ENCODE measurements at places on chromosomes 6 and 20.

GRCh38 chr20:41854765-41855164, 236.6 kb upstream of the CHD6 start:
- DNase-seq: no peak

- no peak for DNase-seq
Observed at GRCh38 chr6:8814440-8815000, 379.2 kb upstream of the SLC35B3 start.

GRCh38 chr6:139044250-139044649, 15.7 kb downstream of the ABRACL start:
- no peak for DNase-seq

- no peak for DNase-seq
Observed at GRCh38 chr20:62806383-62807050, 1.9 kb downstream of the OGFR start.

DNA sequence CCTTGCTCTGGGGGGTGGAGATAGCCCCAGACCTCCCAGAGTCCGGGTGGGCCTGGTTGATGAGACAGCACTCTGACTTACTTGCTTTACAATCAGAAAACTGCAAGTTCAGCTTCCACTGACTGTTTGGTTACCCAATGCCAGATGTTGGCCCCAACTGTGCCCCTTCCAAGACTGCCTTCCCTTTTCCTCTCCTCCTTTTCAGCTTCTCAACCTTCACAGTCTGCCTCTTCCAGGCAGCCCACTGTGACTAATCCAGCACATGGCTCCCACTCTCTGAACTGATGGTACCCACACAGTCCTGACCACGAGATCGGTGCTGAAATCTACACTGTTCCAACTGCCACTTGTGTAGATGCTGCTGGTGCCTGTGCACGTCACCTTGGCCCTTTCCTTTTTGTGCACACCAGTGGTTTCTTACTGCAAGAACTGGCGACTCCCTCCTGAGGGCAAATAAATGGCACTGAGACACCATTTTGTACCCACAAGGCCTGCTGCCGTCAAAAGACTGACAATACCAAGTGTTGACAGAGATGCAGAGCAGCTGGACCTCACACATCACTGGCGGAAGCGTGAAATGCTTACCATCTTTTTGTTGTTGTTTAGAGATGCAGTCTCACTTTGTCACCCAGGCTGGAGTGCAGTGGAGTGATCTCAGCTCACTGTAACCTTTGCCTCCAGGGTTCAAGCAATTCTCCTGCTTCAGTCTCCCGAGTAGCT, 1.8 kb upstream of the ARFGAP1 start:
- DNase-seq: no peak

DNA sequence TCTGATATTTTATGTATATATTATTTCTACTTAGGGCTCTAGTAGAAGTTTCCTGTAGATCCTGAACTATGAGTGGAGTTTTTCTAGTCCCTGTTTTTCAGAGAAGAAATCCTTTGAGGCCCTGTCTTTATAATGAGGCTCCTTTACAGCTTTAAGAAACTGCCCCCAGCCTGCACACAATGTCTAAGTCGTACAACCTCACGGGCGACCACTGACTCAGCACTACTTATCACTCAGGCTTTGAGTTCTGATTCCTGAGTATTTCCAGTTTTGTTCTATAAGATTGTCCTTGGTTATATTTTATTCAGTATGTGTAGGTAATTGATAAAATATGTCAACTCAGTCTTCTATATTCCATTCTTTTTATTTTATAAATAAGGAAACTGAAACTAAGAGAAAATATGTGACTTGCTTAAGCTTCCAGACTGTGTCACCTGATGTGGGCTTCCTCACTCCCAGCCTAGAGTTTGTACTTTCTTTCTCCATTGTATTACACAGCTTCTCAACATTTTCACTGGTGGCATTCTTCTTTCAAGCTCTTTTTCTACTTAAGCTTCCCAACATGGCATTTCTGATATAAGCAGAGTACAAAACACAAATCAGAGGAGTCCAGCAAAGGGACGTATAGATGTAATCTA, 167.0 kb downstream of the TBX18 start:
- DNase-seq: peak; percentile 39

DNA sequence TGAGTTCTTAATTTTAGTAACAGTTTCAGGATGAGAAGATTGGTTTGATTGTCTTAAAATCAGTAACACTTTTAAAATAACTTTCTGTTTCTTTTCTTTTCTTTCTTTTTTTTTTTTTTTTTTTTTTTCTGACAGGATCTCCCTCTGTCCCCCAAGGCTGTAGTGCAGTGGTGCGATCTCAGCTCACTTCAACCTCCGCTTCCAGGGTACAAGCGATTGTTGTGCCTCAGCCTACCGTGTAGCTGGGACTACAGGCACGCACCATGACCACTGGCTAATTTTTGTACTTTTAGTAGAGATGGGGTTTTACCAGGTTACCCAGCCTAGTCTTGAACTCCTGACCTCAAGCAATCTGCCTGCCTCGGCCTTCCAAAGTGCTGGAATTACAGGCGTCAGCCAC, 33.7 kb upstream of the KCNQ5 start:
- no peak for DNase-seq

- no peak for DNase-seq
Observed at GRCh38 chr20:53161473-53161872, 189.3 kb downstream of the TSHZ2 start.

DNA sequence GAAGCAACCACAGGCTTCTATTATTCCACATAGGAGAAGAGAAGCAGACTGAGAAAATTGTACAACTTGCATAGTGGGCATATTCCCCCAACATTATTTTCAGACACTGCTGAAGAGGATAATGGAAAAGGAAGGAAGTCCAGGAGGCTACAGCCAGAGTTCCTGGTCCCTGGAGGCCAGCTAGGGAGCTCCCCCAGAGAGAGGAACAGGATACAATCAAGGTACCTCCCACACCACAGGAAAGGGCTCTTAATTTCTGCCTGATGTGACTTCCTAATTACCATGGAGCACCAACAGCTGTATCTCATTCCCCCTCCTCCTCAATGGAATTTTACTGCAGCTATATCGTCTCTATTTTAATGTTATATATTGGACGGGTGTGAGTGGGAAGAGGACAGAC, 594.3 kb upstream of the NRSN1 start:
- no peak for DNase-seq

- peak; percentile 97 for DNase-seq
Observed at GRCh38 chr6:43627008-43627825, 1.8 kb downstream of the GTPBP2 start.

DNA sequence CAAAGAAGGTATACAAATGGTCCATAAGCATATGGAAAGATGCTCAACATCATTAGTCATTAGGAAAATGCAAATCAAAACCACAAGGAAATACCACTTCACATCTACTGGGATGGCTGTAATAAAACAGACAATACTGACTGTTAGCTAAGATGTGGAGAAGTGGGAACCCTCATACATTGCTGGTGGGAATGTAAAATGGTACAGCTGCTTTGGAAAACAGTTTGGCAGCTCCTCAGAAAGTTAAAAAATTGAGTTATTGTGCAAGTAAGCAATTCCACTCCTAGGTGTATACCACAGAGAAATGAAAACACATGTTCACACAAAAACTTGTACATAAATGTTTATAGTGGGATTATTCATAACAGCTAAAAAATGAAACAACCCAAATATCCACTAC, 173.0 kb upstream of the JAG1 start:
- no peak for DNase-seq

DNA sequence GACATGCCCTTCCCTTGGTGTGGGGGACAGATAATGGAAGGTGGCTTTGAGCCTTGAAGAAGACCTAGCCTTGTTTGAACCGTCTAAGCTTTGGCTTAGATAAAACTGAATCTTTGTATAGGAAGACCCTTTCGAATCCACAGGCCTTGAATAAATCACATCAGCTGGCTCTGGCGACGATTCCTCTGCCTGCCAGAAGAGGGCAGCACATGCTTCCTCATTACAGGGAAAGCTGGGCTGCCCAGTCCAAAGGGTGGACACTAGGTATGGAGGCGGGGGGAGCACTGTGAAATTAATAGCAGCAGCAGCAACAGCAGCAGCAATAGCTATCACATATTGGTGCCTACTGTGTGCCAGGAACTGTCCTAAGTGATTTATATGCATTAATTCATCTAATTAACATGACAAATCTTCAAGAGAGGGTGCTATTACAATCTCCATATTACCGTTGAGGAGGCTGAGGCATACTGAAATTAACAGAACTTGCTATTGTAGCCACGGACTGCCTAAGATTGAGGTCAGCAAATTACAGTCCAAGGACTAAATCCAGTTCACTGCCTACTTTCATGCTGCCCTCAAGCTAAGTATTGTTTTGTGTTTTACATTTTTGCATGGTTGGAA, 85.1 kb downstream of the CLIC5 start:
- DNase-seq: peak; percentile 68

- no peak for DNase-seq
Observed at GRCh38 chr6:158487495-158487894, 72.4 kb upstream of the TMEM181 start.

DNA sequence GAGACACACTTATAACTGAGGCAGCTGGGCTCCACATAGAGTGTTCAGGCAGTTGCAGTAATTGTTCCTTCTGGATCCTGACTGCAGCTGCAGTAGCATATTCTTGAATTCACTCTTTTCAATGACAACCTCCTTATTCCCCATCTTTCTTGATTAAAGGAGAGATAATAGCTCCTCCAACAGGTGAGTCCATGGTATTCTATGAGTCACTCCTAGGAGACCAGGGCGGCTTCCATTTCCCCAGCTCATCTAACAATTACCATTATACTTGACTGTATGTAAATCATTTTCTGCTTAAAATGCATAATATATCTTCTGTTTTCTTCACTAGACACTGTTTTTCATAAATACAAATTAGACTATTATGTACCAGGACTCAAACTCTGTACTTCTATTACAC, 62.4 kb downstream of the TENT5A start:
- no peak for DNase-seq

GRCh38 chr6:38171997-38172738, 352.6 kb downstream of the ZFAND3 start:
- DNase-seq: no peak

DNA sequence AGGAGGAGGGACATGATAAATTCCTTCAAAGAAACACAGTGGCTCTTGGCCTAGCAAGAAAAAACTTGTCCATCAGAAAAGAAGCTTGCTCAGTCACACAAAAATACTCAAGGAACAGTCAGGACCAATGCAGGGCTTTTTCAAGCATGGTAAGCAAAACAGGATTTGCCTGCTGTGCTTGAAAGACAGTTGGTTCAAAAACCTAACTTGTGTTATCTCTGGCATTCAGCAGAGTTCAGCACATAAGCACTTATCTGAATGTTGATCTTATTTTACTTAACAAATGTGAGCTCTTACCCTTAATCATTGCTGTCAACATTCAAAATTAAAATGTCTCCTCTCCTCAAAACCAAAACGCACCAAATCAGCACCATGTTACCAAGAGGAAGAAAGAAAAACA, 38.3 kb downstream of the ATG5 start:
- DNase-seq: no peak

DNA sequence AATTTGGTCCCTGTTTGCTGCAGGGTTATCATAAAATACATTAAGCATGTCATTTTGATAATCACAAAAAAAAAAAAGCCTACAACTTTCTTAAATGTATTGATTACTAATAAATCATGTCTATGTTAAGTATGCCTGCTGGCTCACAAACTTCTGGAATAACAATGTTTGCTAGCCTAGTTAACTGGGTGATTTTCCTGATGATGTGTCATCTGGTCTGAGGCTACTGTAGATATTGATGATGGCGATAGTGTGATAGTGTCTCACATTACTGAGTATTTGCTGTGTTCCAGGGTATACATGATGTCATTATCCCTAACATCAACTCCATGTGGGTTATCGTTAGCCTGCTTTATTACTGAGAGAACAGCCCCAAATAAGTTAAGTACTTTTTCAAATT, 86.2 kb upstream of the VSTM2L start:
- DNase-seq: no peak

DNA sequence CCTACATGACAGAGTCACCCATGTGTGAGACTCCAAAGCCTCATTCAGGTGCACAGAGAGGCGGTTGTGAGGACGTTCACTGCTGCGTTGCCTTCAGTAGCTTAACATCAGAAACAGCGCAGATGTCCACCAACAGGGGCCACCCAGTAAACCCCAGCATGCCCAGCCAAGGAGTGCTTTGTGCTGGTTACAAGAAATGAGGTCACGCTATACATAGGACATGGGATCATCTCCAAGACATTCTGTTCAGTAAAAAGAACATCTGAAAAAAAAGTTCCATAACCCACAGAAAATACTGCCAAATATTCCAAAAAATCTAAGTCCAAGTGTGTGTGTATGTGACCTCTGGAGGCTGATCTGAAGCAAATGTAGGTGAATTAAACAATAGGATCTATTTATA, 16.0 kb downstream of the SLC52A3 start:
- DNase-seq: no peak

Measured in fibroblast of villous mesenchyme (primary cell).